ENCODE measurements at places on chromosomes 2 and 18.

DNA sequence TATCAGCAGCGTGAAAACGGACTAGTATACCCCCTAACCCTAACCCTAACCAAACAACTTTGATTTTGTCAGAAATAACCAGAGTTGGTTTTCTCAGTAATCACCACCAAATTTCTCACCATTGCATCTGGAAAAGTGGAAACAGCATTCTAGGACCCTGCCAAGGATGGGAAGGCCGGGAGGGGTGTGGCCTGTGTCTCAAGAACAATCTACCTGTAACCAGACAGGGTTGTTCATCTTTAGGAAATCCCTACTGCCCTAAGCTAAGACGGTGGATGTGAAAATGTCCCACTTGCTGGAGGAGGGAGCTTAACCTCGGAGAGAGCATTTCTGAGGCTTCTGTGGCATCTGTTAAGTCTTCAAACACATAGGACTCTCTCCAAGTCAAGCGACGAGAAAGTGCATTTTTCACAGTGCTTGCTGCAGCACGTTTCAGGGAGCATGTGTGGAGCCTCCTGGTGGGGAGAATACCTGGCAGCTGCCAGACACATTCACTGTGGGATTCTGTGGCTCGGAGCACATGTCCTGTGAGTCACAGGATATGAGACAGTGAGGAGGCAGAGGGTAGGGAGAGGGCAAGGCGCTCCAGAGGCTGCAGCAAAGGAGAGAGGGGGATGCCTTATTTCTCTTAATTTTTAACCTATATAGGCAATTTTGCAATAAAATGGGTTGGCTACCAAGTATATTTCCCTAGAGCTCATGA is 207.5 kb downstream of the SPP2 start:
- DNase-seq = no peak

DNA sequence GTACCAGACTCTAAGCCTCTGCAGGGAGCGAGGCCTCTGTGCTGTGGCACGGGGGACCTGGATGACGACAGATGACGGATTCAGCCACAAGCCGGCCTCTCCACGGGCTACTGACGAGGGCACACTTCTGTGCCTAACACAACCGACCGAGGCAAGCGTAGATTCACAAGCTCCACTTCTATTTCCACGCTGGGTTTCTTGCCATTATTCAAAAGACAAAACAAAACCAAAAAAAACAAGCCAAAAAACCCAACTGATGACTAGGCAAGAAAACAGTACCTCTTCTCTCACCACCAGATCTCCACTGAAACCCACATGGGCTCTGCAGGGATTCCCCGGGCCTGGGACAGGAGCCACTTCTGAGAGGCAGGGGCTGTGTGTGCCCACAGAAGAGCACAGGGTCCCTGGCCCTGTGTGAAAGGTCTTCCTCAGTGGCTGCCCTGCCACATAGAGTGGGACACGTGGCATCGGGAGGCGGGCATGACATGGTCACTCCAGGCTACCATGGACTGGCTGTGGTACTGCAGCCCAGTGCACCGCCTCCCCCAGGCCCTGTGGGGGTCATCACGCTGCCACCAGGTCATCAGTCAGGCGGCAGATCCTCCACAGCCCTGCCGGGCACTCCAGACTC is 254.7 kb downstream of the HDAC4 start:
- no peak for DNase-seq

GRCh38 chr2:140567734-140568133 is 1563.1 kb downstream of the LRP1B start:
- no peak for DNase-seq

- DNase-seq = no peak
These were observed 697.0 kb upstream of the ID2 start for GRCh38 chr2:7984693-7985353.

- DNase-seq = no peak
These were observed 3.3 kb downstream of the DYSF start for GRCh38 chr2:71456617-71457016.

- DNase-seq = no peak
These were observed 40.0 kb downstream of the TEX44 start for GRCh38 chr2:231632559-231633142.

- DNase-seq = no peak
These were observed 117.7 kb upstream of the SATB2 start for GRCh38 chr2:199575416-199575815.

DNA sequence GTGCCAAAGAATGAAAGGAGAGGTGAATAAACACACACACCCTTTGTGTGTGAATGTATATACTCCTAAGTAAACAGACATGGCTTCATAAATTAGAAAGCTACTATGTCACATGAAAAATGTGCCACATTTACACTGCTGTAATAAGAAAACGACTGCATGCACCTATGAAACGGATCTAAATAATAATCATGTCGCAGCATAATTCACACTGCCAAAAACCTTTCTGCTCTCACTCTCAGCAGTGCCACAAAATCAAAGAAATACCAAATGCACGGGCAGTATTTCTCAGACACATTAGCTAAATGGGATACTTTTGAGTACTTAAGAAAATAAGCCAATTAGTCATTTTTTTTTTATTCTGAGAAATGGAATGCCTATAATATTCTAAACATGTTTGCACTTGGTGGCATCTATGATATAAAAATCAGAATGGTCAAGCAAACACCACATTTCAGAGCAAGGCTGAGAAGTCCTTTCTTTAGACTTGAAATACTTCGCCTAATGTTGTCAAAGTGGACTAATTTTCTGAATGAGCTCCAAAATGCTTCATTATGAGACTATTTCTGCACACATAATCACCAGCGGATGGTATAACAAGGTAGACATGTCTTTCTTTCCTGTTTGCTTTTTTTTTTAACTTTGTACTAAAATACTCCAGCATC is 6.6 kb downstream of the BCL11A start:
- DNase-seq = no peak

- DNase-seq = no peak
These were observed 250.4 kb upstream of the SIX2 start for GRCh38 chr2:45259547-45260160.

DNA sequence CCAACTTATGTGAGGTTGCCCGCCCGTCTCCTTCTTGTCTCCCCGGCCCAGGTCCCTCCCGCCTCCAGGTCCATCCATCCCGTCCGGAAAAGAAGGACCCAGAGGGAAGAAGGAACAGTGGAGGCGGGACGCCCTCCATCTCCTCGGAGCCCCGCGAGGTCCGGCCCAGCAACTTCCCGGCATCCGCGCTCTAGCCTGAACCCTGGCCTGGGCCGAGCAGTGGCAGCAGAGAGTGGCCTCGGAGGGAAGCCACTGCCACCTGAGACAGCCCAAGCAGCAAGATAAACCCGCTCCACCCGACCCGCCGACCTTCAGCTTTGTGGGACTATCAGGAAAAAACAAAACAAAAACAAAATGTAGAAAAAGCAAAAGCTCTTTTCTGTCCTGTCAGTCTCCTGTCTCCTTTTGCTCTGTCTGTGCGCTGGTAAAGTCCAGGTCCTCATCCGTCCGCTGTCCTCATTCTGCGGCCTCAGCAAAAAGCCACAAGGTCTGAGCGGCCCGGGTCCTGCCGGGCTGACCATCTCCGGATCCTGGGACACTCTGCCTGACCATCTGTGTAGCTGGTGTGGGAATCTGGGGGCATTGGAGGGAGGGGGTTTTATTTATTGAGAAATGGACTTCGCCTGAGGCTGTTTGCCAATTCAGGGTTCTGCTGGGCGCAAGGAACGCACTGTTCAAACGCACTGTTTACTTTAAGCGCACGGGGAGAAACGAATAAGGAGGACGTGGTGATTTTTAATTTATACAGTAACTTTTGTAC is 3.1 kb downstream of the DLX1 start:
- DNase-seq = no peak

DNA sequence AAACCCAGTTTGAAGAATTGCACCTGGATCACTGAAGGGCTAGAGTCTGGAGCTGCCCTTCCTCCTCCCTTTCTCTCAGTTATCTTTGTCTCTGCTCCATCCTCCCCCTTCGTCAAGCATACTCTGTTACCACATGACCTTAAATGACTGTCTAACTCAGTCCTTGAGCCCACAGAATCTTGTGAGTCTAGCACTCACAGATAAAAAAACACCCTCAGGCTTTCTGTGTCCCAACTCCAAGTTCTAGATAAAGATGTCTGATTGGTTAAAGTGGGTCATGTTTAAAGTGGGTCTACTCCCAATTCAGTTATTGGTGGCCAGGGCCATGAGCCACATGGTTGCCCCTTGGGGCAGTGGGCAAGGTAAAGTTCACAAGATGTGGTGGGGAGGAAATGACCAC is 53.5 kb upstream of the CYP1B1 start:
- DNase-seq = no peak

- no peak for DNase-seq
These were observed 28.9 kb downstream of the SERTAD2 start for GRCh38 chr2:64624862-64625261.

- DNase-seq = no peak
These were observed 29.2 kb downstream of the ALS2 start for GRCh38 chr2:201751566-201751965.

- no peak for DNase-seq
These were observed 168.8 kb upstream of the VRK2 start for GRCh38 chr2:57877811-57878170.
